SW480 (cell line): ENCODE measurements at places on chromosomes 7 and 10.

DNA sequence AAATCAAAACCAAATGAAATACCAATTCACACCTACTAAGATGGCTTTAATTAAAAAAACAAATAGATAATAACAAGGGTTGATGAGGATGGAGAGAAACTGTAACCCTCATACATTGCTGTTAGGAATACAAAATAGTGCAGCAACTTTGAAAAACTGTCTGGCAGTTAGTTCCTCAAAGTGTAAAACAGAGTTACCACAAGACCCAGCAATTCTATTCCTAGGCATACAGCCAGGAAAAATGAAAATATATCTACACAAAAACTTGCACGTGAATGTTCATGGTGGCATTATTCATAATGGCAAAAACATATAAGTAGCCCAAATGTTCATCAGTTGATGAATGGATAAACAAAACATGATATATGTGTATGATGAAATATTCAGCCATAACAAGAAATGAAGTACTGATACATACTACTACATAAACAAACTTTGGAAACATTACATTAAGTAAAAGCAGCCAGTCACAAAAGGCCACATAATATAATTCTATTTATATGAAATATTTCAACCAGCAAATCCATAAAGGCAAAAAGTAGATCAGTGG, 83.5 kb downstream of the BRAF start:
- DNase-seq = no peak

DNA sequence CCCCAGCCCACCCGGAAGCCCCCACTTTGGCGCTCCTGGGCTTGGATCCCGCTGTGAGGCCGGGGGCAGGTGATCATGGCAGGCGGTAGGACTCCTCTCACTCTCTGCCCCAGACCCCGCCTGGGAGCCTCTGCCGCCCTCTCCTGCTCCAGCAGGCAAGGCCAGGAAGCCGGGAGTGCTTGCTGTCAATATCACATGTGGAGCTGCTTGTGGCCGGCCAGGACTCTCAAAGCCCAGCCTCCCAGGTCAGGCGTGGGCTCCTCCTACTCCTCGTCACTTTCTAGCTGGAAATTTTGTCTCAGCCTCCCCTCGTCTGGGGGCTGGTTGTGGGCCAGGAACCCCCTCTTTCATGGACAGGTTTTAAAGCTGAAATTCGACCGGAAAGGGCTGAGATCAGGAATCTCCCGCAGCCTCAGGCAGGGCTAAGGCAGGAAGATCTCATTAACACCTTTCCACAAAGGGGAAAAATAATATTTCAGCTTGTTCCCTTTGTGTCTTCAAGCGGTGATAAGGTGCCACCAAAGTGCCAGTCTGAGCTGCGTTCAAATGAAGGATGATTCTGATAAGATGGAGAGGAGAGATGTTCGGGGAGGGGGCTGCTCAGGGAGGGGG, 273.6 kb upstream of the PODXL start:
- DNase-seq = peak; percentile 14

DNA sequence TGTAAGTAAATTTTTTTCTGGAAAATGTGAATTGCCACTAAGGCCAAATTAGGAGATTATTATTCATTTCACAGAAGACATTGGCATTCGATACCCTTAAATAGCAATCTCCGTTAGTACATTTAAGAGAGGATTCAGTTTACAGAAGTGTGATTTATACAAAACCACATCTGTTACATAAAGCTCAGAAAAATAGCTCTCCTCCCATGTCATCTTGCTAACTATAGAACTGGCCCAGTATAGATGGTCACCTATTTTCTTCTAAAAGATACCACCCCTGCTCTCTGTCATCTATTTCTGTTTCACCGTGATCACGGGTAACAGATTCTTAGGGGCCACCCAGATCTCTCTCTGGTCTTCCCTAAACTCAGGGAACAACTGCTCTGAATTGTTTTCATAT, 119.1 kb downstream of the HIP1 start:
- no peak for DNase-seq

- no peak for DNase-seq
Measured at GRCh38 chr7:158816271-158816670, 13.0 kb downstream of the ESYT2 start.

- no peak for DNase-seq
Measured at GRCh38 chr7:6612819-6613218, 2.6 kb upstream of the ZNF853 start.

- DNase-seq = peak; percentile 23
Measured at GRCh38 chr7:5625938-5626337, 155.5 kb downstream of the RNF216 start.

DNA sequence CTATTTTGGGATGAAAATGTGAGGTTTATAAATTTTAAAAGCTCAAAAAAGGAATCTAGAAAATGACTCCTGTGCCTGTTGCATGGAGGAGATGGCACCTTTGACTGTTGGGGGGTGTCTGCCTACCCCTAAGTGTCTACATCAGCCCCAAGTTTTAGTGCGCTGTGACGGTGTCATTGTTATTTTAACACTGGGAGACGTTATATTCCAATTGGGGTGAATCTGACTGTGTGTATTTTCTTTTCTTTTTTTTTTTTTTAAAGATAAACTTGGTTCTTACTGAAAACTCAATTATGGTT, 517 bp downstream of the SRGN start:
- DNase-seq = no peak

DNA sequence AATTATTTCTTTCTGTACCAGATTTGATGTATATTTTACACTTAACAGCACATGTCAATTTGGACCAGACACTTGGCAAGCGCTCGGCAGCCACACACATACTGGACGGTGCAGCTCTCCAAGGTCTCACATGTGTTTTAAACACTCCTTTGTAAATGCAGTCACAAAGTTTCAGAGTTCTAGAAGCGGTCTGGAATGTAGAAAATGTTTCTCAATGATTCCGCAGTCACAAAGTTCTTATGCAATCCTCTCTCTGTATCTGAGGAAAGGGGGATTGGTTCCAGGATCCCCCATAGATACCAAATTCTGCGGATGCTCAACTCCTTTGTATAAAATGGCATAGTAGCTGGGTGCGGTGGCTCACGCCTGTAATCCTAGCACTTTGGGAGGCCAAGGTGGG, 253.0 kb upstream of the GRB10 start:
- DNase-seq = no peak

DNA sequence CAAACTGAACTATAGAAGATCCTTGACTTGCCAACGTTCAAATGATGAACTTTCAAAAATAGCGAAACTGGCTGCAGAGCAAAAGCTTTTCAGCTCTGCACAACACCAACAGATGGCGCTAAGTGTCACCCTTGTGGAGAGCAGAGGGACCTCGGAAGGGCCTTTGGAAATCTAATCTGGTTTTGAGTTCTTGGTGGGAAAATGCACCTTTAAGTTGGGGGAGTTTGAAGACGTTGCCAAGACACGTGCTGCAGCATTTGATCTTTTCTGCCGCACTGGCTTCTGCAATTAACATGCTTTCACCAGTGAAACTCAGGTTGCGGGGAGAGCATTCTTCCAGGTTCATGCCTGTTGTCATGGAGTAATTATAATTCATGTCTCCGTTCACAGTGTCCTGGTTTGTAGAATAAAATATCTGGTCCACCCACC, 26.3 kb upstream of the WDR11 start:
- peak; percentile 16 for DNase-seq

DNA sequence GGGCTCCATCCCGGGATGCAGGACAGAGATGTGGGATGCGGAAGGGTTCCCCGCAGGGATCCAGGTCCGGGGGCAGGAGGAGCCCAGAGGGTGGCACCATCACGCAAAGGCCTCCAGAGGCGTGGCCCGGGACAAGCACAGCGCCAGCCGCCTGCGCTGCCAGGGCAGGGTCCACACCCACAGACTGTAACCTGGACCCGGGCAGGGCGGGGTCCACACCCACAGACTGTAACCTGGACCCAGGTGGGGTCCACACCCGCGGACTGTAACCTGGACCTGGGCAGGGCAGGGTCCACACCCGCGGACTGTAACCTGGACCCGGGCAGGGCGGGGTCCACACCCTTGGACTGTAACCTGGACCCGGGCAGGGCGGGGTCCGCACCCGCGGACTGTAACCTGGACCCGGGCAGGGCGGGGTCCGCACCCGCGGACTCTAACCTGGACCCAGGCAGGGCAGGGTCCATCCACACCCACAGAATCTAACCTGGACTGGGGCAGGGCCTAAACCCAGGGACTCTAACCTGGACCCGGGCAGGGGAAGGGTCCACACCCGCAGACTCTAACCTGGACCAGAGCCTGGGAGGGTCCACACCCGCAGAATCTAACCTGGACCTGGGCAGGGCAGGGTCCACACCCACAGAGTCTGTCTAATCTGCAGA, 37.5 kb upstream of the SUN1 start:
- DNase-seq = no peak

DNA sequence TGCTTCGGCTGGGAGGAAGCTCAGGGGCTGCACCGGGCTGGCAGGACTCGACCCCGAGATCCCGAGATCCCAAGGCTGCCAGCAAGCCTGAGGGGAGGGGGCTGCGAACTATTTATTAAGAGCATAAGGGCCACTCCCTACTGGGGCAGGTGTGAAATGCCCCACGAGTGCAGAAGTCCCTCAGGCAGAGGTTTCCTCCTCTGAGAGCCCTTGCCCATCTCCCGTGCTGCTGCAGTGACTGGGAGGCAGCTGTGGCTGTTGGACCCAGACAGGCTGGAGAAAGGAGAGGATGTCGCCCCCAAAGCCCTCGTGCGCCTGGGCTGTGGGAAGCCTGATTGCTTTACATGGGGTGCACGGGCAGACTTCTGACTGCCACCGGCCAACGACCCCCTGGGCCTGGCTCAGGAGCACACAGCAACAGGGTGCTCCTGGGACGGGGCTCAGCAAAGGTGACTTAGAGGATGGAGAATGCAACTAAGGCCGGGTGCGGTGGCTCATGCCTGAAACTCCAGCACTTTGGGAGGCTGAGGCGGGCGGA, 39.8 kb downstream of the RGS10 start:
- DNase-seq = no peak

- no peak for DNase-seq
Measured at GRCh38 chr10:15137036-15137359, 31.5 kb downstream of the NMT2 start.

DNA sequence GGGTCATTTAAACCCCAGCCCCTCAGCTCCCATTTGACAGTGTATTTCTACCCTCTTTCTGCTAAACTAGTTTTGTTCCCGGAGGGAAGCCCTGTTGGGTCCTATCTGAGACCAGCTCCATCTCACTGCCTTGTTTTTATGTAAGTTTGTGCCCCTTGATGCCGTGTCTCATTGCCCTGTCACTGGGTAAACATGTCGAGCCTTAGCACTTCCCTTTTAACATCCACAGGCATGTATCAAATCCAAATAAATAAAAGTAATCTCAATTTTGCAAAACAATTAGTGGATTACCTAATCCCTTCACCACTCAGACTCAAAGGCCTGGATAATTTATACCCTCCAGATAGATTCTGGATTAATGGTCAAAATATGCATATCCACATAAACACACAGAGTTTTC, 115.7 kb downstream of the CACNA2D1 start:
- DNase-seq = no peak

DNA sequence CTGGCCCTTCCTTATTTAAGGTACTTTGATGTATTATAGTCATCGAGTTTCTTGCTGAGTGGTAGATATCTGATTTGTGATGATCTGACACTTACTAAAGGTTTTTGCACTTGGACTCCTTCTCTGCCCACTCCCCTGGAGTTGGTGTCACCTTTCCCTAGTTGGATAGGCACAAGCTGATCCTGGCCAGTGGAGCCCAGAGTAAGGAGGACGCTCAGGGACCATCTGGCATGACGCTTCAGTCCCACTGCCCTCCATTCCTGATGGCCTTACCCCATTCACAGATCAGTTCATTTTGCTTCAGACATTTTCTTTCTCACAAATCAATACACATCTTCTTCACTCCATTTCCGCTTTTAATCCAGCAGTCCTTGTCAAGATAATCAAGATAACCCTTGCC, 20.1 kb downstream of the ASB15 start:
- no peak for DNase-seq

- DNase-seq = no peak
Measured at GRCh38 chr10:121804460-121804859, 123.4 kb downstream of the ATE1 start.

GRCh38 chr10:102118867-102119266, 1.3 kb downstream of the LDB1 start:
- DNase-seq = no peak

GRCh38 chr7:114962441-114962840, 40.5 kb downstream of the MDFIC start:
- no peak for DNase-seq

GRCh38 chr7:141915565-141915964, 634 bp upstream of the OR9A4 start:
- DNase-seq = peak; percentile 79

GRCh38 chr10:130507461-130507860, 371.3 kb downstream of the GLRX3 start:
- DNase-seq = no peak

DNA sequence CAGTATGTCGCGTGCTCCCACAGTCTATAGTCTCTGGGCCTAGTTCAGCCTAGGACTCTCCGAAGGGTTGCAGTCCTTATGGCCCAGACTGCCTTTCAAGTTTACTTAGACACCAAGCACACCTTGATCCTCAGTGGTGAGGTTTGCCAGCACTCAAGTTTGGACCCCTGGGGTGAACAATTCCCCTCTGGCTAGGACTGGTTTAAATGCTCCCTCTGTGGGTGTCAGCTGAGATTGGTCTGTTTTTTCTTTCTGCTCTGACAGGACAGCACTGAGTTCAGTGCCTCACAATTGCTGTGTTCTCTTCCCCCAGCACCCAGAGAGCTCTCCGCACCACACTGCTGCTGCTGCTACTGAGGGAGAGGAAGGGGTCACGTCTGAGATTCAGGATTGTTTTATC, 31.9 kb upstream of the AGR3 start:
- no peak for DNase-seq

DNA sequence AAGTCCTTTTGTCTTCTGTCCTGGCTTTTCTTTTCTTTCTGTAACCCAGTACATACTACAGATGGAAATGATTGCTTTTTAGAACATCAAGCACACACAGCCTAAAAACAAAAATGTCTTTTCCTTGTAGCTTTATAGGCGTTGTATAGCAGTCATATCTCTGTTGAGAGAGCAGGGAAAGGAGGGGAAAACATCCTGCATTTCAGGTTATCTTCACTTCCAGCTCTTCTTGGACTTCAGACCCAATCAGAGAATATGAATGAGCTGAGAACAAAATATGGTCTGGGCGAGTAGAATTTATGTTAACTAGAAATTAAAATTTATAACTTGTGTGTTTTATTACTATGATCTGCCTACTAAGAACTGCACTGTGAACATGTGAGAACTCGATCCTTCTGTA, 14.7 kb downstream of the TMEM60 start:
- DNase-seq = no peak

GRCh38 chr7:41566581-41566980, 136.3 kb downstream of the INHBA start:
- no peak for DNase-seq

DNA sequence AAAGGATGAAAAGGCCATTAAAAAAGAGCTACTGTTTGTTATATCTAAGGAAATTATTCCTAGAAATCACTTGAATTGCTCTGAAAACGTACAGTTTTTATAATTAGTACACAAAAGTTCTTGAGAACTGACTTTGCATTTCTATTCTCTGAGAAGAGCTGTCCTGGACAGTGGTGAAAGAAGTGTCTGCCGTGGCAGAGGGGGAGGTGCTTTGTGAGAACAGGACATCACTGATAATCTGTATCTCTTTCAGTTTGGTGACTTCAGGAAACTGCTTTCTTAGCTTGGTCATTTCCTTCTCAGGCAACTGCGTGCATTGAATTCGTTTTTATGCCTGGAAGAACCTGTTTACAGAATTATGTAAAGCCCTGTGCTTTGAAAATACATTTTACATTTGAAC, 52.1 kb downstream of the POLL start:
- no peak for DNase-seq

- DNase-seq = no peak
Measured at GRCh38 chr10:129280908-129281586, 186.0 kb upstream of the MGMT start.
